ENCODE measurements at places on chromosomes 5 and 9. TPM values are rescaled to one million over a fixed set of nuclear protein-coding genes. Genes with fewer than 3 reads are reported as not detected.

DNA sequence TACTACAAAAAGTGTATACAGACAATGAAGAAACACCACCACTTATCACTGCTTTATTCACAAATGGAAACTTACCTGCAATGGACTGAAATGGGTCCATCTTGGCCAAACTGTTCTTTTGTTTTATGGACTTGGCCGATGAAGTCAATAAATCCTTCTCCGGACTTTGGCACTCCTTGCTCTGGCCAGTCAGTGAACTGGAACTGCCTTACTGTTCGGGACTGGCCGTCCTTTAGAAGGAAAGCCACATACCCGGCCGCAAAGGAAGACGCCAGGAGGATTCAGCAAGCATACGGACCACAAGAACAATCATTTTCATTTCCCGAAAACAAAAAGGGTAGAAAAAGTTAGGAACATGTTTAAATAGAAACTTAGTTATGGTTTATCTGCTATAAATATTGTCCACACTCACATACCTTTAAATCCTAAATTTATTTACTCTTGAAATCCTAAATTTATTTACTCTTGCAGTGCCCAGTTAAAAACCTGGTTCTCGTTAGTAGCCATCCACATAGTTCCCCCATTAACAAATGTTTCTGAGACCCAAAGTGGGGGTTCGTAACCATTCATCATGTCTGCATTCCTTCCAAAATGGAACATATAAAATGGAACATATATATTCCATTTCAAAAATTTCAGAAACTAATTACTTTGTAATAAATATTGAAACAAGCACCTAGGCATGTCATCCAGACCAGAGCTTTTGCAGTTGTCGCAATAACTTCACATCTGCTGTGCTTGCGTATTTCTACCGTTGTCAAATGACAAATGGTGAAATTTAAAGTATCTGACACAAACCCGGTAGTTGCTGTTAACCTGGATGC lies 532.1 kb upstream of the DMAC1 start:
- no peaks in the 10 kb centered on the region for H3K36me3 ChIP-seq
- no peak overlapping the region for H3K27ac ChIP-seq
- no peaks in the 10 kb centered on the region for H3K4me1 ChIP-seq
- no peak for DNase-seq
- H3K4me3 ChIP-seq = no peak overlapping the region

GRCh38 chr5:173691931-173692330 lies 75.5 kb upstream of the BOD1 start:
- peaks cover 2% of the 10 kb centered on the region for H3K27me3 ChIP-seq
- no peak for DNase-seq
- H3K4me3 ChIP-seq = no peak overlapping the region
- peaks cover 21% of the 10 kb centered on the region for H3K4me1 ChIP-seq
- H3K27ac ChIP-seq = no peak overlapping the region

GRCh38 chr5:67009028-67009427 lies 187.6 kb downstream of the CD180 start:
- peaks cover 5% of the 10 kb centered on the region for H3K27me3 ChIP-seq
- no peak overlapping the region for H3K4me3 ChIP-seq
- DNase-seq = no peak
- H3K27ac ChIP-seq = no peak overlapping the region
- peaks cover 20% of the 10 kb centered on the region for H3K36me3 ChIP-seq
- peaks cover 87% of the 10 kb centered on the region for H3K4me1 ChIP-seq

DNA sequence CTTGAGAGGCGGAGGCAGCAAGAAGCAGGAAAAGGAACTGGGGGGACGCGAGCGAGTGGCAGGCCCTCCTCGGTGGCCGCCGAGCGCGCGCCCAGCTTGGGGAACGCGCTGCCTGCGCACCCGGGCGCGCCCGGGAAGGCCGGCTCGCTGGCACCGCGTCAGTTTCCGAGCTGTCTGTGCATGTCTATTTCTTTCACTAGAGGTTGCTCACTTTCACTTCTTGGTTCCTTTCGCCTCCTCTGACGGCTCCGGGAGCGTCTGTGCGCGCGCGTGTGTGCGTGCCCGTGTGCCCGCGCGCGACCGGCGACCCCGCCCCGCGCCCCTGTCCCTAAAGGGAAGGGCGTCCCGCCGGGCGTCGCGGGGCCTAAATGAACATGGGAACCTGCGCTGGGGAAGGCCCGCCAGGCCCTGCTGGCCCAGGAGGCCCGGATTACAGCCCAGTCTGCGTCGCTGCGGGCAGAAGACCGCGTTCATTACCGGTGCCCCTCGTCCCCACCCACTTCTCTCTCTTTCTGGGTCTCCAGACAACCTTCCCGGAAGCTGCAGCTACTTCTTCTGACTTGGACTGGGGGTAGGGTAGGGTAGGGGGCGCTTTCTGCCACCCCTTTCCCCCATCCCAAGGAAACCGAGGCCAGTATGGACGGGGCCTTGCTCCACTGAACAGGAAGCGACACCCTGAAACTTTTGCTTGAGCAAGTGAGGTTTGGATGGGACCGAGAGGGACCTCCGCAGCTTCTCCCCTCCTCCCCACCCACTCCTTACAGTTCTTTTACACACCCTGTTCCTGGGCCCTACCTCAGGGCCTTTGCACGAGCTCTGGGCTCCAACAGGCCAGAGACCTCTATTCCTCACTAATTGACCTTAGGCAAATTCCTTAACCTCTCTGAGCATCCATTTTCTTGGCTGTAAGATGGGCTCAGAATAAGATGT lies 205.8 kb upstream of the IER5L start:
- H3K4me3 ChIP-seq = peak overlapping the region; percentile 74
- H3K27ac ChIP-seq = peak overlapping the region; percentile 36
- peak; percentile 52 for DNase-seq

GRCh38 chr5:160685695-160686094 lies 166.3 kb downstream of the ATP10B start:
- no peak overlapping the region for H3K27ac ChIP-seq
- H3K27me3 ChIP-seq = no peaks in the 10 kb centered on the region
- H3K36me3 ChIP-seq = no peaks in the 10 kb centered on the region
- no peak overlapping the region for H3K4me3 ChIP-seq
- H3K4me1 ChIP-seq = no peaks in the 10 kb centered on the region

ARHGEF28 gene
- total RNA-seq = 1.5 TPM

BARX1 gene
- 0.51 TPM for total RNA-seq

CATSPER3 gene
- total RNA-seq = 0.33 TPM

FCHO2 gene
- 41.9 TPM for total RNA-seq

Measured in endothelial cell (in vitro differentiated cells).